ENCODE measurements at places on chromosomes 12 and 14.

- no peak for DNase-seq
These were observed 7.6 kb upstream of the USP15 start for GRCh38 chr12:62252576-62252975.

DNA sequence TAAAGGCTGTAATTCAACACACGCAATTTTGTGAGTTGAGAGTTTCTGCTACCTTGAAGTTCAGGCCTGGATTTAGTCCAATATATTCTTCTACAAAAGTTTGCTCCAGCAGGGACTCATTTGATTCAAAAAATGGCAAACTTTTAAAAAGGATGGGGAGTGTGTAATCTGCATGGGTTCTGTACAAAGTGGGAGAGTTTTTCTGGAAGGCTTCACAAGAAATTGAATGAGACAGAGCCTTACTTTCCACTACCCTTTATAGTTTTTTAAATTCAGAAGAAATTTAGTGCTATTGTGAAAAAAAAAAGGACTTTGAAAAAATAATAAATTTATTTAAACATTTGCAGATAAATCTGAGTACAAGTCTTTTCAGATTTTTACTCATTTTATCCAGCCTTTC lies 116.9 kb downstream of the METTL25 start:
- DNase-seq = no peak

DNA sequence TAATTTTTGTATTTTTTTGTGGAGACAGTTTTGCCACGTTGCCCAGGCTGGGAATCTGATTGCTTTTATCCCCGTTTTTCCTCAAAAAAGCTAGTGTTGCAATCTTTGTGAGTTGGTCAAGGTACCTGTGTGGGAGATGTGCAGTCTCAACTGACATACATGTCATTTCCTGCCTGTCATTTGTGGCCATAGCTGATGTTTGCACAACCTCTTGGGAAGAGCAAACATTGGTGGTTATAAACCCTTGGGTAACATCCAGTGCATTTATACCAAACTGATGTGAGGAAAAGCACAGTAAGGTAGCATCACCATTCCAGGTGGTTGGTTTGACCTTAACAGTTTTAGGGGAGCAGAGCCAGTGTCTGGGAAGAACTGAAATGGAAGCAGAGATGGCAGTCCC lies 54.7 kb downstream of the ATG14 start:
- DNase-seq = no peak

DNA sequence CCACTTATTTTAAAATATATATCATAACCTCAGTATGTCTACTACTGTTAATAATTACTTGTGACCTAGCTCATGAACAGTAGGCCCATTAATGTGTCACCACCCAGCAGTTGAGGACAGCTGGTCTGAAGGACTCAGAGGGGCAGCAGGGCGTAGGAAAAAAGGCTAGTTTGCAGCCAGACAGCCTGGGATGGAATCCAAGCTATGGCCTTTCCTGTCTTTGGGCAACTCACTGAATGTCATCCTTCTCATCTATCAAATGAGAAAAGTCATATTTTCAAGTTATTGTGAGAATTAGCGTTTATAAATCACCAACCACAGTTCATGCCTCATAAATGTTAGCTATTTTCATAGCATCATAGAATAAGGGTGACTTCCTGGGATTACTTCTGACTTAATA lies 12.3 kb downstream of the DENND5B start:
- peak; percentile 42 for DNase-seq

GRCh38 chr12:104459368-104459909 lies 2.7 kb downstream of the CHST11 start:
- DNase-seq = no peak
